ENCODE measurements at places on chromosomes 5 and 9. TPM values are rescaled to one million over a fixed set of nuclear protein-coding genes. Genes with fewer than 3 reads are reported as not detected.

DNA sequence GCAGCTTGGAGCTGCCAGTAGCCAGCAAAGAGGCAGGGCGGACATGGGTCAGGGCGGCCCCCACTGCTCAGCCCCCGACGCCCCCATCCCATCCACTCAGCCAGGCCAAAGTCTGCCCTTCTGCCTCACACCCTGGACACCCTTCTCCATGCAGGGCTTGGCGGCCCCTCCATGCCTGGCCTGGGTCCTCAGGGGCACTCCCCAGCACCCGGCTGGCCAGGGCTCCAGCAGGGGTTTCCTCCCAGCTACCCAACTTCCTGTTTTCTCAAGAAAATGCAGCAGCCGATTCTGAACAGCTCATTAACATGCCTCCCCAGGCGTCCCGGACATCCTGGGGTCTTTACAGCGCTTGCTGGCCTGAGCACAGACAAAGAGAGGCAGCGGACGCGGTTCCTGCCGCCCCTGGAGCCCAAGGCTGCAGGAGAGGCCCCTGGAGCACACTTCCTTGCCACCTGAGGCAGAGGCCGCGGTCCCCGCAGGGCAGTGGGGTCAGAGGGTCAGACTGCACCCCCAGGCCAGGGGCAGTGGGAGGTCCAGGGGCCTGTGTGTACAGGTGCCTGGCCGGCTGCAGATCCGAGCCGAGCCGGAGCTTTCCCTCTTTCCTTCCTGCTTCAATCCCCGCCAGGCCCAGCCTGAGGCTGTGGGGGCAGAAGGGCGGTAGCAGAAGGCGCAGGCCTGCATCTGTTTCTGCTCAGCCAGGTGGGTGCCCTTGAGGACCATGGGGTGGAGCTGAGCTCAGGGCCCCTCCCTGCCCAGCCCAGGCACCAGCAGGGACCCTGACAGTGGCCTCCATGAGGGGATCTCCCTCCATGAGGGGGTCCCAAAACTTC, 18.7 kb upstream of the NRARP start:
- DNase-seq, result no peak

- peak; percentile 48 for DNase-seq
Observed at GRCh38 chr9:93096131-93096802, at the start of gene CARD19. Gene CARD19 (plus strand): TSS chr9:93096217. CDS start chr9:93096346, 129 bp downstream.

- DNase-seq, result no peak
Observed at GRCh38 chr9:132016456-132016855, 63.2 kb downstream of the MED27 start.

DNA sequence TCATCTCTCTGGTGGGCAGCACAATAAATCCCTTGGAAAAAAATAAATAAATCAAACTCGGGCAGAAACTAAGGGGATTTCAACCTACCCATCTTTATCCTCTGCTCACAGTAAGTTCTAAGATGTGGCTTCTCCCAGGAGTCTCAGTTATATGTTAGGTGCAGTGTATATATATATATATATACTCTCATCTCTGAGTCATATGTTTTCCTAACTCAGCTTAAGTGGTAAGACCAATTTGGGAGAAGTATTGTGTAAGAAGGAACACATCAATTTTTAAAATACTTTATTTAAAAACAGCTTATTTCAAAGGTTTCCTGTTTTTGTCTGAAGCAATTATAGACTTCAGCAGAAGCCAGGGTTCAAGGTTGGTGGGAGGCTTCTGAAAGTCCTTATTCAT, 20.3 kb upstream of the OSMR start:
- DNase-seq, result no peak

GRCh38 chr9:1604942-1605560, 410.1 kb upstream of the SMARCA2 start:
- no peak for DNase-seq

IL13 gene
- 308 TPM for total RNA-seq

- no peak for DNase-seq
Observed at GRCh38 chr5:84080908-84081307, 303.8 kb downstream of the EDIL3 start.

DNA sequence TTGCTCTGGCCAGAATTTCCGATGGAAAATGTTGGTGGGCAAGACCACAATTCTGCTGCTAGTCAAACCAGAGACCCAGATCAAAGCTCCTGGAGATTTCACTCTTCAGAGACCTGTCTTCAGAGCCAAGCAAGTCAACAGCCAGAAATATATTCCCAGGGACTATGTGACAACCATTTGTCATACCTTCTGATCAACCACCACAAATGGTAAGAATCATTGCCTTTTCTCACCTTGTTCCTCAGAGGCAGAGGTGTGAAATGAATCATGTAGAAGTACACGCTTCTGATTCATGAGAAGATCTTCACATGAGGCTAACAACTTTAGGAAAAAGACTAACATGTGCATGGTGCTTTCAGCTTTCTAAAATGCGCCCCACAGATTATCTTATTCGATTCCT, 53.5 kb downstream of the SUSD1 start:
- DNase-seq, result no peak

C7 gene
- not detected for total RNA-seq

ANKRD34B gene
- not detected for total RNA-seq

- no peak for DNase-seq
Observed at GRCh38 chr5:1687301-1687970, 112.2 kb downstream of the MRPL36 start.

- DNase-seq, result no peak
Observed at GRCh38 chr5:107483231-107484024, 187.3 kb downstream of the EFNA5 start.

DNA sequence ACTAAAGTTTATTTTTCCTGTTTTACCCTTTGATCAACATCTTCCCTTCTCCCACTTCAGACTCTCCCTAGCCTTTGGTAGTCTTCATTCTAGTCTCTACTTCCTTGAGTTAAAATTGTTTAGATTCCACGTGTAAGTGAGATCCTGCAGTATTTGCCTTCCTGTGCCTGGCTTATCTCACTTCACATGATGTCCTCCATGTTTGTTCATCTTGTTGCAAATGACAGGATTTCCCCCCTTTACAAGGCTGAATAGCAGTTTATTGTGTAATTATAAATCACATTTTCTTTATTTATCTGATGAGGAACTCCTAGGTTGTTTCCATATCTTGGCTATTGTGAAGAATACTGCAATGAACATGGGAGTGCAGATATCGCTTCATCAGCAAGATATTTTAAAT, 461.7 kb downstream of the CHSY3 start:
- DNase-seq, result no peak

OBP2B gene
- not detected for total RNA-seq

- DNase-seq, result no peak
Observed at GRCh38 chr5:39941416-39941815, 516.6 kb upstream of the DAB2 start.

DNA sequence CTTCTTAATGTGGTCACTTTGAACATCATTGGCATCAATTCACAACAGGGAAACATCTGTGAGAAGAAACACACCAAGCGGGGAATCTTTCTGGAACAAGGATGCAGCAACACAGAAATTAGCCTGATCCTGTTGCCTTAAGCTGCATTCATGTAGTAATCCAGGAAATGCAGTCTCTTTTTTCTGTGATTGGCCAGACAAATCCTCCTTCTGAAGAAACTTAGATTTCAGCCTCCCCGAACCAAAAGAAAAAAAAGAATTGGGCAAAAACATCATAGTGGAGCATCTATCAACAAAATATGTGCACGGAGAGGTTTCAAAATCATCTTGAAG, 7.2 kb upstream of the XPA start:
- DNase-seq, result no peak

DRD1 gene
- not detected for total RNA-seq

DNA sequence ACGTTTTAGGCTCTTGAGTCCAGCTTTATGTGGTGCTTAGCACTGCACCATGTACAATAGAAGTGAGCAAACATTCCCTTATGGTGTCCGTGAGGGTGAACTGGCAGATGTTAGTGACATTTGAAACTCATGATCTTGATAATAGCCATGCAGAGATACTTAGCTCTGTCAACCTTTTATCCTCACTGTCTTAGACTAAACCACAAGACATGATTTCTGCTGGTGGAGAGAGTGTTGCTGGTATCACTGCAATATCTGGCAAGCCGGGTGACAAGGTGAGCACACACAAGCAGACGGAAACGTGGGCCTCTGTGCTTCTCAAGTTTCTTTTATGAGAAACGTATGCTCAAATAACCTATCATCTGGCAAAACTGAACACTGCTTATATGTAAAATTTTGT, 68.4 kb downstream of the CAST start:
- no peak for DNase-seq

GRCh38 chr9:117116084-117116483, 298.8 kb downstream of the ASTN2 start:
- DNase-seq, result no peak

DNA sequence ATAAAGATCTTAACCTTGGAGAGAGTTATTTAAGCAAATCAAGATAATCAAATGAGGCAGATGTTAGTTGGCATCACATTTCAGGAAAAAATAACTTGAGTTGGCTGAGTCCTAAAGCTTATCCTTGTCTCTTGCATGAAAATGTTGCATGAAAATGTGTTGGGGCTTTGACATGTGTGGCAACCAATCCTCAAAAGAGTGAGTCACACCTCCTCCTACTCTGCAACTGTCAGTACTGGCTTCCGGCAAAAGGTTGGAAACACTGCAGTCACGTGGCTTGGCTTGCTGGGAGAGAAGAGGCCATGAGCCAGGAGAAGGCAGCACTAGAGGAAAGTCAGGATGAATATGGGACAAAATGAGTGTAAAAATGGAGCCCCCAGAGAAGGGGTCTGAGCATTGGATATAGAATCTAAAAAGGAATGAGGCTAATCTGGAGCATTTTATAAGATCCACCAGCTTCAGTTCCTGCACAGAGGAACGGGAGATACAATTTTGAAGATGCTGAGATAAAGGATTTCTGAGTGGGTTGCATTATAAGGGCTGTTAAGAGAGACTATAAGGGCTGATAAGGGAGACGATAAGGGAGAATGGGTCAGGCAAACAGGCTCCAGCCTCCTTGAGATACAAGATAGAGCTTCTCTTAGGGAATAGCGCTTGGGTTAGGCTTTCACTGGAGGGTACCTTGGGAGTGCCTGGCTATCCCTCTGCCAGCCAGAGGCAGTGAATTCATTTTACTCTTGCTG, 43.1 kb downstream of the SPATA31D1 start:
- no peak for DNase-seq

TMEM38B gene
- 13.8 TPM for total RNA-seq

- DNase-seq, result no peak
Observed at GRCh38 chr9:16992138-16992537, 121.7 kb upstream of the BNC2 start.

ZFP2 gene
- total RNA-seq, result 0.41 TPM

GRCh38 chr9:18545636-18546360, 71.8 kb downstream of the ADAMTSL1 start:
- no peak for DNase-seq

- DNase-seq, result no peak
Observed at GRCh38 chr5:32511776-32512374, 67.3 kb upstream of the ZFR start.

DNA sequence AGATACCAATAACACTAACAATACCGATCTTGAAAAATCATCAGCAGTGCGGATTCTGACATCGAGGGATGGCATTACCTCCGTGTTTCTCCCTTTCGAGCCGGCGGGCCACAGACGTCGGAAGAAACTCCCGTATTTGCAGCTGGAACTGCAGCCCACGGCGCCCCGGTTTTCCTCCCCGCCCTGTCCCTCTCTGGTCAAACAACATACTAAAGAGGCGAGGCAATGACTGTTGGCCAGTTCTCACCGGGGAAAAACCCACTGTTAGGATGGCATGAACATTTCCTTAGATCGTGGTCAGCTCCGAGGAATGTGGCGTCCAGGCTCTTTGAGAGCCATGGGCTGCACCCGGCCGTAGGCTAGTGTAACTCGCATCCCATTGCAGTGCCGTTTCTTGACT, 32.8 kb downstream of the OLFM1 start:
- no peak for DNase-seq

LSM11 gene
- total RNA-seq, result 9.0 TPM

DNA sequence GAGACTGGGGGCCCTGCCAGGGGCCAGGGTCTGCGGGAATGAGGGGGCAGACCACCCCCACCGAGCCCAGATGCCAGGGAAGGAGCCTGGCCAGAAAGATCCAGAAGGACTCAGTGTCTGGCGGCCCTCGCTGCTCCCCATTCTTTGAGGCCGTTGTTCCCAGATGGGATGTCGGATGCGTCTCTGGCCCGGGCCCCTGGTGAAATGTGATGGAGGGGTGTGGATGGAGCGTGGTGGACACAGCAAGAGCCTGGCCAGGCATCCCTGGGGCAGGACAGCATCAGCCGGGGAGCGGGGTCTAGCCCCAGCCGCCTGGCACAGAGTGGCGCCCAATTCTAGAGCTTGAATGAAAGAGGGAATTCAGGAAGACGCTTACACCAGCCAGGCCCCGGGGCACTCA, 46.2 kb upstream of the NKD2 start:
- no peak for DNase-seq

DNA sequence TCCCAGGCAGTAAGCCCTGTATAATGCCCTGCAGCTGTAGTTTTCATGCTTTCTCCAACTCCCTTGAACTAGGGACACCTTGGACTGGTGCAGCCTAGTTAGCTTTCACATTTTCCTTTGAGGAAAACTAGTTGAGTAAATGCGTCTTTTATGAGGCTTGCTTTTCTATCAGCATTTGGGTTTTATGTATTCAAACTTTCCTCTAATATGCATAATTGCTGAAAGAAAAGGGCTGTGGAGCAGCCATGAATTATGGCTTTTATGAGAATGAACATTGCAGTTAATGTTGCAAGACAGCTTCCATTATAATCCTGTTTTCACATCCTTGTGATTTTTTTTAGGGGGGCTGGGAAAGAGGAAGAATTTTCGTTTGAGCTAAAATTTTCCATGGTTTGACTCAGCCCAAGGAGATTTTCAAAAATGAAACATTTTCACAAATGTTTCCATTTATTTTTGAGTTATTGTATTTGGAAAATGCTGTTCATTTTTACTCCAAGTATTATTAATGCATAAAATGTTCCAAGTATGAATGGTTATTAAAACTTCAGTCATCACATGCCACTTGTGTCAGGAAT, 57.9 kb upstream of the PPP3R2 start:
- DNase-seq, result no peak

GRCh38 chr5:166382031-166382430, 1909.4 kb upstream of the WWC1 start:
- no peak for DNase-seq

DNA sequence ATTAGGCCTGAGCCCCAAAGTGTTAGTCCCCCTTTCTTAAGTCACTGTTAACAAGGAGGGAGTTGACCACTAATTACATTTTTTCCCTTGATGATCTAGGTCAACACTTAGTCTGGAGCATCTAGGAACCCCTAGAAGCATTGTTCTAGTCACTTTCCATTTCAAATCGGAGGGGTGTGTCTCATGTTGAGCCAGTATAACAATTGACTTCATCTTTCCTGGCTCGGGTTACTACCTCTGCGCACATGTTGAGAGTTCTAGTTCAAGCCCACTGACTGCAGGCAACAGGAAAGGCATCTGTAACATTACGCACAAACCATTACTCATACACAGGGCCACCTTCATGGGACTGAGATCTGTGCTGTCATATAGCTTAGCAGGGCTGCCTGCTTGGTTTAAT, 164.9 kb downstream of the NTRK2 start:
- DNase-seq, result no peak

DNA sequence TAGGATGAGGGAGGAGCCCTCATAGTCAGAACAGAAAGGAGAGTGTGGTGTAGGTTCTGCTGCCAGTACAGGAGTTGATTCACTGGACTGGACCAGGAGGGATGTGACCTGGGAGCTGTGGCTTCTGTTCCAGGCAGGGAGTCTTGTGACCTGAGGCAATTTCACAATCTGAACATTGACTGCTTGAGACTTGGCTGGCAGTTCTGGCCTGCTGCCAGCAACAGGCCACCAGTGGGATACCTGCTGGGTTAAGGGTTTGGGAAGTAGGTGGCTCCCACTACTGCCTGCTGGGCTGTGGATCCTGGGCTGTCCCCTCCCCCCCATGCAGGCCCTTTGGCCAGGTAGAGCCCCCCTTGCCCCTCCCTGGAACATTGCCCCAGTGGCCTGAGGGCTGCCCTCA, 268.6 kb upstream of the ARRDC3 start:
- DNase-seq, result no peak

GRCh38 chr5:116629168-116629567, 54.5 kb upstream of the SEMA6A start:
- no peak for DNase-seq
